CD4-positive, alpha-beta T cell treated with Interleukin-15 for 1 hour (primary cell): ENCODE measurements at places on chromosomes 2 and 18.

DNA sequence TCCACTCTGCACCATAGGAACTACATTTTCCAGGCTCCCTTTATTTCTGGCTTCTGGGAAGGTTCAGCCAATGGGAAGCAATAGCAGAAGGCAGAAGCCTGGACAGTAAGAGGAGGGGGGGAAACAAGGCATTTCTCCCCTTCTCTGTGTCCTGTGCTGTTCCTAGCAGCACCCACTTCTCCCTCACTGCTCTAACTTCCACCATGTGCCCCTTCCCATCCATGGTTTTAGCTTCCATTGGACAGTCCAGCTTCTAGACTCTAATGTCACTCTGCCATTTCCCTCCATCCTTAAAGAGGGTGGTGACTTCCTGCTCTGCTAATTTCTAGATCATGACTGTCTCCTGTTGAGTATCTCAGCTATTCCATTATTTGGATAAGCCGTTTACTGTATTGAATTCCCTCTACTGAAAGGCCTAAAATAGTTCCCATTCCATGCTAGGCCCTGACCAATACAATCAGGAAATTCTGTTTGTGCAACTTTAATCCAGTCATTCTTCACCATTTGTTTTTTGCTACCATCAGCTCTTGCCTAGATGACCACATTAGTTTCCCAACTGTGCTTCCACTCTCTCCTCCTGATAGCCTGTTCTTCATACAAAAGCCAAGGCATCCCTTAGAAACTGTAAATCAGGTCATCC lies 20.8 kb upstream of the LYPD1 start:
- no peak for DNase-seq

DNA sequence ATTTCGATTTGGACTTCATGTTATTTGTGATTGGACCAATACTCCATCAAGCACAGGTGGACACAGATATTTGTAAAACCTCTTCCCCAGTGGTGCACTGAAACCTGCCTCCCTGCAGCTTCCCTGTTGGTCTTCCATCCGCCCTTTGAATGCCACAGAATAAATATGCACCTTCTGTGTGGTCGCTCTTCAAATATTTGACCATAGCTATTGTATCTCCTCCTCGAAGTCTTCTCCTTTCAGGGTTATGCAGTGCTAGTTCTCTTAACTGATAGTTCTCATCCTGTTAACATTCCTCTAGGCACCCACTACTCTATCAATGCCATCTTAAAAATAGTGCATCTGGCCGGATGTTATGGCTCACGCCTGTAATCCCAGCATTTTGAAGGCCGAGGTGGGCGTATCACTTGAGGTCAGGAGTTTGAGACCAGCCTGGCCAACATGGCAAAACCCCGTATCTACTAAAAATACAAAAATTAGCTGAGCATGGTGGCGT lies 12.5 kb downstream of the SPATS2L start:
- DNase-seq, result no peak

GRCh38 chr2:101745711-101746694 lies 48.5 kb downstream of the MAP4K4 start:
- no peak for DNase-seq

DNA sequence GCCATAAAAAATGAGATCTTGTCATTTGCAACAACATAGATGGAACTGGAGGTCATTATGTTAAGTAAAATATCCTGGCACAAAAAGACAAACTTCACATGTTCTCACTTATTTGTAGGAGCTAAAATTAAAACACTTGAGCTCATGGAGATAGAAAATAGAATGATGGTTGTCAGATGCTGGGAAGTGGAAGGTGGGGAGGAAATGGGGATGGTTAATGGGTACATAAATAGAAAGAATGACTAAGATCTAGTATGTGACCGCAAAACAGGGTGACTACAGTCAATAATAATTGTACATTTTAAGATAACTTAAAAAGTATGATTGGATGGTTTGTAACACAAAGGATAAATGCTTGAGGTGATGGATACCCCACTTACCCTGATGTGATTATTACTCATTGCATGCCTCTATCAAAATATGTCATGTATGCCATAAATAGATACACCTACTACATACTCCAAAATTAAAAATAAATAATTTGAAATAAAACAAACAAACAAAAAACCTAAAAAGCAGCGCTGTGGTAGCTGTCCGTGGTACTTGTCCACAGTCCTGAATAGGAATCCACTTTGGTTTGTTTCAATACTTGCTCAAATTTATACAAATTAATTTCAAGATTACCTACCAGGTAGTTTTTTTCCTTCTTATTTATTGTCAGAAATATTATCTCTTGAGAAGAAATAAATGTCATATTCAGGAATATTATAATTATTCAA lies 224.5 kb downstream of the DLGAP1 start:
- DNase-seq, result no peak

GRCh38 chr2:71783815-71784214 lies 330.5 kb downstream of the DYSF start:
- no peak for DNase-seq

GRCh38 chr18:22847392-22847791 lies 85.7 kb upstream of the RBBP8 start:
- no peak for DNase-seq
